Activated T-cell treated with anti-CD3 and anti-CD28 coated beads, Interleukin-2, amount 50 U/mL, for 72 hours (primary cell): ENCODE measurements at places on chromosomes 7 and 10. TPM values are rescaled to one million over a fixed set of nuclear protein-coding genes. Genes with fewer than 3 reads are reported as not detected.
A peak's percentile ranks its signal among the peaks of the same experiment; 100 is the strongest.

Gene GLUD1
- 123 TPM for total RNA-seq

Gene TMEM213
- total RNA-seq: 0.39 TPM

Gene ZNF783
- 28.4 TPM for total RNA-seq

Gene PLPP4
- total RNA-seq: not detected

DNA sequence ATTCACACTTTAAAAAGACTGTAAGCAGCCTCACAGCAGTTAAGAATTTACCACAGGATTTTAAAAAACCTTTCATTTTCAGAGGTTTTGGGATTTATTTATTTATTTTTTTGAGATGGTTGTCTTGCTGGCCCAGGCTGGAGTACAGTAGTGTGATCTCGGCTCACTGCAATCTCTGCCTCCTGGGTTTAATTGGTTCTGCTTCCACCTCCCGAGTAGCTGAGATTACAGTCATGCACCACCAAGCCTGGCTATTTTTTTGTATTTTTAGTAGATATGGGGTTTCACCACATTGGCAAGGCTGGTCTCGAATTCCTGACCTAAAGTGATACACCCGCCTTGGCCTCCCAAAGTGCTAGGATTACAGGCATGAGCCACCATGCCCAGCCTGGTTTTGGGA, 19.1 kb downstream of the MINDY4 start:
- H3K4me1 ChIP-seq: no peaks in the 10 kb centered on the region
- H3K36me3 ChIP-seq: no peaks in the 10 kb centered on the region
- H3K27me3 ChIP-seq: no peaks in the 10 kb centered on the region

GRCh38 chr10:15842556-15843169, 17.6 kb downstream of the MINDY3 start:
- no peaks in the 10 kb centered on the region for H3K27me3 ChIP-seq
- DNase-seq: no peak
- H3K36me3 ChIP-seq: no peaks in the 10 kb centered on the region
- H3K4me3 ChIP-seq: no peak overlapping the region
- no peak overlapping the region for H3K27ac ChIP-seq

GRCh38 chr10:23341004-23341403, 3.6 kb downstream of the C10orf67 start:
- H3K4me1 ChIP-seq: peaks cover 82% of the 10 kb centered on the region
- no peak overlapping the region for H3K4me3 ChIP-seq
- H3K36me3 ChIP-seq: no peaks in the 10 kb centered on the region
- H3K27me3 ChIP-seq: no peaks in the 10 kb centered on the region
- H3K27ac ChIP-seq: peak overlapping the region; percentile 27
- DNase-seq: peak; percentile 18

GRCh38 chr10:126014309-126014708, 117.9 kb downstream of the FANK1 start:
- no peak overlapping the region for H3K27ac ChIP-seq
- no peak for DNase-seq
- H3K4me3 ChIP-seq: no peak overlapping the region

DNA sequence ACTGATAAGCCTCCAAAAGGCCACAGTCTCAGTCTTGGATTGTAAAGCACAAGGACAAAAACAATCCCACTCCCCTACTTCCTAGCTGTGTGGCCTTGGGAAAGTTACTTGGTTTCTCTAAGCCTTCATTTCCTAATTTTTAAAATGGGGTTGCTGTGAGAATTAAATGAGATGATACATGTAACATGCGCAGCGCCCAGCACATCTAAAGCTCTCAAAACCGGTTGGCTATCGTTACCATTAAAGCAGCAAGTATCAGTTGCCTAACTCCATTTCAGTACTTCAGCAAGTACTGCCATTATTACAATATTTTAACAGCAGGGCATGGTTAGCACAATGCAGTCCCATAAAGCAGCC, 1.9 kb downstream of the NRCAM start:
- no peak for DNase-seq
- H3K4me1 ChIP-seq: peaks cover 32% of the 10 kb centered on the region
- H3K27me3 ChIP-seq: peaks cover 66% of the 10 kb centered on the region
- no peaks in the 10 kb centered on the region for H3K36me3 ChIP-seq
- no peak overlapping the region for H3K27ac ChIP-seq
- H3K4me3 ChIP-seq: peak overlapping the region; percentile 88

- peaks cover 21% of the 10 kb centered on the region for H3K27me3 ChIP-seq
- H3K4me1 ChIP-seq: no peaks in the 10 kb centered on the region
- no peak overlapping the region for H3K4me3 ChIP-seq
- H3K36me3 ChIP-seq: no peaks in the 10 kb centered on the region
- no peak for DNase-seq
Observed at GRCh38 chr10:117410557-117410956, 35.3 kb upstream of the PDZD8 start.

DNA sequence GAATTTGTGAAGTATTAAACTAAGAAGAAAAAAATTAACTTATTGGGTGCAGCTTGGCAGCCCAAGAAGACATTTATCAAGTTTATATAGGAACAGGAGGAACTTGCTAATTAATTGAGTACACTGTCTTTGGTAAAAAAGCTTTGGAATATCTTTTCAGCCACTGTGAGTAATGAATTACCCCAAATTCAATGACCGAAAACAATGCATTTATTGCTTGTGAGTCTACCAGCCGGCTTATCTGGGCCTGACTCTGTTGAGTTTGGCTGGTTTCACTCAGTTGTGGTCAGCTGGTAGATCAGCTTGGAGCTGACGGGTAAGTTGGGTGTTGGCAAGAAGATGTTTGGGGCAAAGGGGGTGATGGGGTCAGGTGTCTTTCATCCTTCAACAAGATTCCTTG, 11.6 kb downstream of the GNG11 start:
- H3K36me3 ChIP-seq: no peaks in the 10 kb centered on the region
- H3K27ac ChIP-seq: no peak overlapping the region
- no peaks in the 10 kb centered on the region for H3K4me1 ChIP-seq
- no peak for DNase-seq

- no peaks in the 10 kb centered on the region for H3K4me1 ChIP-seq
- H3K4me3 ChIP-seq: no peak overlapping the region
- no peaks in the 10 kb centered on the region for H3K36me3 ChIP-seq
- H3K27me3 ChIP-seq: no peaks in the 10 kb centered on the region
Observed at GRCh38 chr10:48457949-48458661, 146.8 kb downstream of the ARHGAP22 start.
